ENCODE measurements at places on chromosomes 13 and 19.
A peak's percentile ranks its signal among the peaks of the same experiment; 100 is the strongest.

GRCh38 chr13:73335210-73335609 lies 276.4 kb downstream of the KLF5 start:
- no peak for DNase-seq

GRCh38 chr19:44742330-44743061 lies 6.0 kb upstream of the BCL3 start:
- DNase-seq: no peak

GRCh38 chr13:45143346-45143751 lies 23.0 kb downstream of the GTF2F2 start:
- no peak for DNase-seq

GRCh38 chr19:7874897-7875273 lies 695 bp upstream of the PRR36 start:
- no peak for DNase-seq

- DNase-seq: no peak
Observed at GRCh38 chr13:60837806-60838205, 440.8 kb downstream of the TDRD3 start.

- no peak for DNase-seq
Observed at GRCh38 chr13:40682449-40683240, 16.2 kb upstream of the FOXO1 start.

- no peak for DNase-seq
Observed at GRCh38 chr19:28028881-28029444, 1184.0 kb downstream of the UQCRFS1 start.

DNA sequence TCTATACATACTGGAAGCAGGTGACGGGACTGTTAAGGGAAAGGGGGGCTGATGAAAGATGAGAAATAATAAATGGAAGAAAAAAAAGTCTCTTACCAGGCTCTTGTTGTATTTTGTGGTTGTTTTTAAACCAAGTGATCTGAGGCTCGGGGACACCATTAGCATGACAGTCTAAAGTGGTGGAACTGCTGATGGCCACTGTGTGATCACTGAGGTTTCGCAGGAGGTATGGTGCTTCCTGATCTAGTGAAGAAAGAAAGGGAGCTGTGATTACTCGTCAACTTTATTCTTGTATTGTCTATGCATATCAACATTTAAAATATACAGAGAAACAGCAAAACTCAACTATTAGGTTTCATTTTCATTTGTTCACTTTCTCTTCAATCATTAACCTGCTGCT lies 110.1 kb downstream of the FLT1 start:
- no peak for DNase-seq

DNA sequence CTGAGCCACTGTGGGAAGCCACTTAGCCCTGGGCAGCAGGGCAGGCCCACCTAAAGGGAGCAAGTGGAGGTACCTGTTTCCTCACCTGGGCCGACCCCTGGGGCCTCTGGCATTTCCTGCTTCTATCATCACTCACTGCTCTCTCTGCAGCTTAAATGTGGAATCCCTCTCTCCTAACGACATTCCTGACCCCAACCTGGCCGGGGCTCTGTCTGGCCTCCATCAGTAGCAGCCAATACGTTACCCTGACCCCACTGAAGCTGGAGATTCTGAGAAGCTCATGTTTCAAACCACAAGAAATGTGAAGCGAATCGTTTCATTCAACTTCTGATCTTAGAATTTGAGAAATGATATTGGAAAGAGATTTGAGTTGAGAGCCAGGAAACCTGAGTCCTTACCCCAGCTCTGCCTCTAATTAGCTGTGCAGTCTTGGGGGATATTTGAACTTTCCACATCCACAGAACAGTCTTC lies 39.9 kb downstream of the DOCK9 start:
- DNase-seq: no peak

DNA sequence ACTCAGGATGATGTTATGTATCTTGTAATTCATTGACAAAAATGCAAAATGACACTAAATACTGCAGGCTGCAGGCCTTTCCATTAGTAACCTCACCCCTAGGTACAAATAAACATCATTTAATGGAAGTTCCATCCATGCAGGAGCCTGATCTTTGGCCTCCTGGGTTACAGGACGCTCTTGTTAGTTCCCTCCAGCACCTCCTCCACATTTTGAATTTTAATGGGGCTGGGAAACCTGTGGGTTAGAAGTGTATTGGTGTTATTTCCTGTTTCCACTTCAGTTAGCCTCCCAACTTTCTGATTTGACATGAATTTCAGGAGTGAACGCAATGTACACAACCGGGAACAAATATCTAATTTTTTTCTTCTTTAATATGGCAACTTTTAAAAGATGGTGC lies 237.1 kb upstream of the ARGLU1 start:
- no peak for DNase-seq

GRCh38 chr19:9041023-9041422 lies 30.8 kb upstream of the MUC16 start:
- no peak for DNase-seq

DNA sequence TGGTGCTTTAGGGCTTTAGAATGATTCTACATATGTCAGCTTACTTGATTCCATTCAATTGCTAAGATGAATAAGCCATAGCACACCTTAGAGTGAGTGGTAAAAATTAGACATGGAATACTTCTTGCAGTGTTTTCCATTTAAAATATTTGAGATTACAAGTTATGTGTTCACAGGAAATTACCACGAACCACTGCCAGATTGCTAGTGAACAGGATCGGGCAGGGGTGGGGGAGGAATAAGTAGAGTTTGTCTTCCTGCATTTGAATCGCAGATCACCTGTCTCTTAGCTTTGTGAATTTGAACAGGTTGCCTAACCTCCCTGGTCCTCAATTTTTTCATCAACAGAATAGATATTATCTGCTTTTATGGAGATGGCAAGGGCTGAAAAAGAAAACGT lies 124.6 kb downstream of the GGACT start:
- DNase-seq: no peak

DNA sequence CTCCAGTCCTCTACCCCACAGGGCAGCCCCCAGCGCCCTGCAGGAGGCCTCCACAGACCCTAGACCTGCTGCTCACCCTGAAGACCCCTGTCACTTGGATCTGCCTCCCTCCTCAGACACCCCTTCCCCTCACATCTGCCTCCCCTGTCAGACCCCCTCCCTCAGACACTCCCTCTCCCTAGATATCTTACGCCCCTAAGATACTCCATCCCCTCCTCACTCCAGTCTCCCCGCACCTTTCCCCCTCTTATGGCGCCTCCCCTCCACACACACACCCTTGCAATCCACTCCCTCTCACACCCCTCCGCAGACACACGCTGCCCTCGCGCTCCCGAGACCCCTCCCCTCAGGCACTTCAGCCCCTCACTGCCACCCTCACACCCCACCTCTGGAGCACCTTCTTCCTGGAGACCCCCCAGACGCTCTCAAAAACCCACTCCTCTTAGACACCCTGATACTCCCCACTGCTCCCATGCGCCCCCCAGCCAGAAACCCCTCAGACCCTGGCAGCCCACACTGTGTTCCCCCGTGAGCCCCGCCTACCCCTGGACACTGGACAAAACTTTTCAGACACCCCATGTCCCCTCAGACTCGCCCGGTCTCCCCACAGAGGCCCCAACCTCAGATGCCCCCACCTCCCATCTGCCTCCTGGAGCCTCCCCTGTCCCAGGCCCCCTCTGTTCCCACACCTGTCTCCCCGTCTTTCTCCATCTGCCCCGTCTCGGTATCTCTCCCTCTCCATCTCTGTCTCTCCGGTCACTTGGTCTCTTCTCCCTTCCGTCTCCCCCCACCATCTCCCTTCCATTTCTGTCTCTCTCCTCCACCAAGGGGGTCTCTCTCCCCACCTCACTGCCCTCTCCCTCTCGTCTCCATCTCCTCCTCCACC lies 14.5 kb downstream of the ERFL start:
- DNase-seq: no peak

GRCh38 chr13:93535251-93535650 lies 308.6 kb downstream of the GPC6 start:
- DNase-seq: no peak

- DNase-seq: no peak
Observed at GRCh38 chr19:16750081-16750480, 30.4 kb downstream of the NWD1 start.

DNA sequence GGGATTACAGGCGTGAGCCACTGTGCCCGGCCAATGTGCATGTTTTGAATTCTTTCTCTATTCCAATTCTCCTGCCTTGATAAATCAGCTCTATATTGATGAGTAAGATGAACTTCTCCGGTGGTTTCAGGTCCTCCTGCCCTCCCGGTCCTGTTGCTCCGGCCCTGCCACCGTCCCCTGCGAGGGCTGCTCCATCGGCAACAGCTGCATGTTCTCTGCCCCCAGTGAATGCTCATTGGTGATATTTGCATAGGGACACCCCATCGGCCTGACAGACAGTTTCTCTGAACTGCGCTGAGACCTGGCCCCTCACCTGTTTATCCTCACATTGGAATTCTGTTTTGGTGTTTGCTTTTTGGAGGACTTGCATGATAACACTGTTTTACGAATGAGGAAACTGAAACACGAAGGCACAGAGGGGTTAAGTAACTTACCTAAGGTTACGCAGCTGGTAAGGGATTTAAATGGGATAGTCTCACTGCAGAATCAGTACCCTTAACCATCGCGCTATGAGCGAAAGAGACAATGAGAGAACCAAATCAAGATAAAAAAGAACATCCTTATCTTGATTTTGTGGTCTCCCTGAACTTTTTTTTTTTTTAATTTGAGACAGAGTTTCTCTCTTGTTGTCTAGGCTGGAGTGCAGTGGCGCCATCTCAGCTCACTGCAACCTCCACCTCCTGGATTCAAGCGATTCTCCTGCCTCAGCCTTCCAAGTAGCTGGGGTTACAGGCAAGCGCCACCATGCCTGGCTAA lies 32.2 kb downstream of the ZNF557 start:
- DNase-seq: no peak

GRCh38 chr19:47729799-47730520 lies 15.4 kb upstream of the NOP53 start:
- DNase-seq: peak; percentile 75

DNA sequence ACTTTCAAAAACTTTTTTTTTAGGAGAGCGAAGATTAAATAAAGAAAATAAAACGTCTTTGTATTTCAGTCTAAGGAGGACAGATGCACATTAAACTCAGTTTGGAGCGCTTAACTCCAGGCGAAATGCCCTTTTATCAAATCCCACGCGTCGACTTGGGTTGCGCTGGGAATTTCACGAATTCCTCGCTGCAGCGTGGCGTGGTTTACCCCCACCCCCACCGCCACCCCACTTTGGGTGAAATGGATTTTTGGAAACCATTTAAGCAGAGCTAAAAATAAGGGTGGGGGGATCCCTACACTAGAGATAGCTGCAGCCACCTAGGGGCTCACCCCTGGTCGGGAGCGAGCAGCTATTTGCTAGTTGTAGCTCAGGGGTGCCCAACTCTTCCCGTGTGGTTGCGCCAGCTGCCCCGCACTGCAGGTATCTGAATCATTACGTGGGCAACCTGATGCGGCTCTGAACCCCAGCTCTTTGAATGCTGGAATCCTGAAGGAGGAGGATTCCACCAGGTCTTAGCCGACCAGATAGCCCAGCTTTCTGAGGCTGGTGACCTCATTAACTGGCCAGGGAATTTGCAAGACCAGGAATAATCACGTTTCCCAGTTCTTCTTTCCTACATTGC lies 6.5 kb upstream of the TSHZ3 start:
- no peak for DNase-seq

DNA sequence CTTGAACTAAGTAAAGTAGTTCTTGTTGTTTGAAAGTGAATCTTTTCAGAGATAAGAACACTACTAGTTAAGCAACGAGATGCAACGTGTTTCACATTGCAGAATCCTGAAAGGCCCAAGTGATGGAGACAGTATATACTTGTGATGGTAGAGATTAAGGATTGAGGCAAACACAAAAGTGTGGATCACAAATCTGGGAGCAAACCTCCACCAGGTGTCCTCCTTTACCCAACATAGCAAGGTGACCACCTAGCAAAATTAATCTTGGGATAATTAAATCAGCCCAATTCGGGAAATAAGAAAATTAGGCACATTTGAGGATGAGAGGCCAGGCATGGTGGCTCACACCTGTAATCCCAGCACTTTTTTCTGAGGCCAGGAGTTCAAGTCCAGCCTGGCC lies 563.9 kb downstream of the DACH1 start:
- no peak for DNase-seq

DNA sequence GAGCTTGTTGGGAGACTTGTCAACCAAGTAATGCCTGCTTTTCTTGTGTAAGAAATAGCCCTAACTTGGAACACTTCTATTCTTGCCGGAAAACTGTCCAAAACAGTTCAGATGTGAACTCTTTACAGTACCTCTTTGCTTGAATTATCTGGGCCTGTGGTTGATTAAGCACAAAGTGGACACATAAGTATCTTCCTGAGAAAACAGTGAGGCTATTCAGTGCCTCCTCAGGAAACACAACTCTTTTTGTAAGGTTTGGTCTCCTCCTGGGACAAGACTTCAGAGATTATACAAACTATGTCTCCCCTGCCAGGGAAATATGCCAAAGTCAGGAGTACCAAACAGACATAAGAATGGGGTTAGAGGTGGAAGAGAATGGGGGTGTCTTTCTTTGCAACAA lies 127.7 kb downstream of the LACC1 start:
- DNase-seq: no peak

DNA sequence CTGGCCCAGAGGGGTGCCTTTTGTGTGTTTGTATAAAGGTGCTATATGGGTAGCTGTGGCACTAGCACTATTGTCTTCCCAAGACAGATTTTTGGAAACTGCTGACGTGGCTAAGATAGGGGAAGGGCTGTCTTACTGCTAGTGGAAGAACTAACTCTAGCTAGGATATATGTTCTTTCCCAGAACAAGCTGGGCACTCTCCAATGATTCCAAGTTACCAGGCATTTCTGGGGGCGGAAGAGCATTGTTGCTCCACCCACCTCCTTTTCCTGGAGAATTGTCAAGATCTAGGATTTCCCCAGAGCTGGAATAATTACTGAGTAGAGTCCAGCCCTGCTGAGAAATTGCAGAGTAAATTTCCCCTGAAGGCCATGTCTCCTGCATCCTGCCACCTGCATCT lies 408.3 kb downstream of the KLF5 start:
- DNase-seq: no peak

DNA sequence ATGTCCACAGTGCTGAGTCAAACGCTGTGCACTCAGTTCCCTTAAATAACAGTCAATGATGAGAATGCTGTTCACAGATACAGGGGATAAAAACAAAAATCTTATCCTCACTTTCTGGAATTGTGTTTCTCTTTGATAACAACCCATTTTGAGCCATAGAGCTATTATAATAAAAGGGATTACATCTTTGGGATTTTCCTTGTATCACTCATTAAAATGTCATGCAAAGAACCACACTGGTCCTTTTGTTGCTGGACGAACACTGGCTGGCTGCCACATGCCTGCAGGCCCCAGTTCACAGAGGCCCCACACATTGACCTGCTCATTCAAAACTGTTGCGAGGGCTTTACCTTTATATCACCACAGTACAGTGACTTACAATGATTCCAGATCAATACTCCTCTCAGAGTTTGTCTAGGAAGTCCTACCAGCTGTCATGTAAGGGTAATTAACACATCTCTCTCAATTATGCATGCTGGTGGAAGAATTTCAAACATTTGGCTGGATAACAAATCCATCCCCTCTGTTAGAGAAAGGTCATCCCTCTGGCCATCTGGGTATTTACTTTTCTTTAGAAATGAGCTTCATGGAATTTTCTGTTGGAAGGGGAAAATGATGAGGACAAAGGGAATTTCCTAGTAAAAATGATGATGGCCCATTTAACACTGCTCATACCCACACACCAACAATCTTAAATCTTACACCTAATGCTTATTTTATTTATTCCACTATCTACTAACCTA lies 85.9 kb downstream of the MBNL2 start:
- DNase-seq: no peak

- DNase-seq: peak; percentile 31
Observed at GRCh38 chr19:46745521-46746280, at the start of gene FKRP. TSS of gene FKRP (plus strand) at chr19:46746057. CDS start at chr19:46755451, 9,394 bp downstream.

- no peak for DNase-seq
Observed at GRCh38 chr19:18070181-18070580, 16.6 kb downstream of the IL12RB1 start.
